Amniotic epithelial cell (primary cell): ENCODE measurements at places on chromosomes 7 and 10.

- peak; percentile 76 for DNase-seq
Observed at GRCh38 chr10:29150010-29150409, 138.9 kb upstream of the LYZL1 start.

GRCh38 chr7:21300692-21301091 lies 127.2 kb upstream of the SP4 start:
- no peak for DNase-seq

- DNase-seq, result no peak
Observed at GRCh38 chr7:135597181-135597925, 39.6 kb downstream of the NUP205 start.

GRCh38 chr10:25902002-25902401 lies 32.0 kb upstream of the MYO3A start:
- DNase-seq, result no peak

DNA sequence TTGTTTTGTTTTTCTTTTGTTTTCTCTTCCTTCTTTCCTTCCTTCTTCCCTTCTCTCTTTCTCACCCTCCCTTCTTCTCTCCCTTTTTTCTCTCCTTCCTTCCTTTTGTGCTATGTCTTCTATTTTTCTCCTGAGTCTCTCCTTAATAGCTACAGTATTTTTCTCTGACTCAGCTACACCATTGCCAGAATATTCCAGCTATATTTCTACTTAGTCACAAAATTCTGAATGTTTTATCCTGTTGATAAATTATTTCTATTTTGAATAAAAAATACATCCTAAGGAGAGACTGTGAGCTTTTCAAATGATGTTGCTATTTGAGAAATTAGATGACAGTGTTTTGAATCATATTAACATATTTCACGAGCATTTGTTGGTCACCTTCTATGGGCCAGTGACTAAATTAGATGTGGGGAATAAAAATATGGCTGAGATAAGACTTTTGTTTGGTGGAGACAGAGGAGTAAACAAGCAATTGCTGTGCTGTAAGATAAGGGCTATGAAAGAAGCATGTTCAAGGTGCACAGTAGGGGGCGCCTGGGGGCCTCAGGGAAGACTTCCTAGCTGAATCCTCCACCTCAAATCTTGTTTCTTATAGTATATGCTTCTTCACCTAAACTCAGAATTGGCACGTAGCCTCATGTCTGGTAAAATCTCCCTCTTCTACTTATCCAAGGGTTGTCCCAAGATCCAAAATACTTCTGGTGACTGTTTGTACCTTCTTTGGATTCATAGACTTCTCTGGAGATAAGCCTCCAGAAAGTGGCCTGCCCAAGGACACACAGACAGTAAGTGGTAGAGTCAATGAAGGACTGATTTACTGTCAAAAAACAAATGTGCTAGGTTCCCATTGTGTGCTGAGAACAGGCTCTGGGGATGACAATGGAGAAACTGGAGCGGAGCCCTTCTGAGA lies 115.5 kb upstream of the CREB5 start:
- DNase-seq, result peak; percentile 50

DNA sequence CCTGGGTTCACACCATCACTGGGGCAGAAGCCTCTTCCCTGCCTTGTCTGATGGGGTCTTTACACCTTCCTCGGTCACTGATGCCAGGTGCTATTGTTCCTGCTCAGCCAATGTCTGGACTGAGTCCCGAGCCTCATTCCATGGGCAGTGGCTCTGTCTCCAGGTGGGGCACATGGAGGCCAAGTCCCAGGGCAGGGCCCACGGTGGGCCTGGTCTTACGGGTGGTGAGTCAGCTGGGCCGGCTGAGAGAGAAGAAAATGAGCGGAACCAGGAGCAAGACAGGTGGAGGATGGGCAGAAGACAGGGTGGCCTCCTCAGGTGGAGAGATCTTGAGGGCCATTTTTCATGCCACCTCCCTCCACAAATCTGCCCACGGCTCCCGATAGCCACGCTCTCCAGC lies 131.7 kb upstream of the FAM20C start:
- DNase-seq, result no peak

DNA sequence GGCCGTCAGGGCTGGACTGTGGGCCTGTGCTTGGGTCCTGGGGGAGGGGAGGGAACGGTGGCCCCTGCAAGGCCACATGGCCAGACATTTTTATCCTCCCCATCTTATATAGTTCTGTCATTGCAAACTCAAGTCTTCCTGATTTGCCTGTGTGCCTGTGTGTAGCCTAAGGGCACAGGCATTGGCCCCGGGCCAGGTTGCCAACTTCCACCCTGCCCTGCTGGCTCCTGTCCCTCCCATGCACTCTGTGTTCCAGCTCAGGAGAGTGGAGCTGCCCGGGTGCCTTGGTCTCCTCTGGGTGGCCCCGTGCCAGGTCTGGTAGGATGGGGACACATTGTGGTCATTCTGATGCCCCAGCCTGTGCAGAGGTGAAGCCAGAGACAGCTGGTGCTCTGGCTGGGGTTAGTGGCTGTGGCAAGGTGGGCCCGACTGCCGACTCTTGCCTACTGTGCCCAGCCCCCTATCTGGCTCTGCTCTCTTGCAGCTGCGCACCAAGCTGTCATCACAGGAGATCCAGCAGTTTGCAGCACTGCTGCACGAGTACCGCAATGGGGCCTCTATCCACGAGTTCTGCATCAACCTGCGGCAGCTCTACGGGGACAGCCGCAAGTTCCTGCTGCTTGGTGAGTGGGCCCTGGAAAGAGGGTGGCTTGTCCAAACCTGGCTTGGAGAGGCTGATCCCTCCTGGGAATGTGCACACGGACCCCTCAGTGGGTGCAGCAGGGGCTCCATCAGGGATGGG lies 14.8 kb downstream of the NACAD start:
- no peak for DNase-seq

DNA sequence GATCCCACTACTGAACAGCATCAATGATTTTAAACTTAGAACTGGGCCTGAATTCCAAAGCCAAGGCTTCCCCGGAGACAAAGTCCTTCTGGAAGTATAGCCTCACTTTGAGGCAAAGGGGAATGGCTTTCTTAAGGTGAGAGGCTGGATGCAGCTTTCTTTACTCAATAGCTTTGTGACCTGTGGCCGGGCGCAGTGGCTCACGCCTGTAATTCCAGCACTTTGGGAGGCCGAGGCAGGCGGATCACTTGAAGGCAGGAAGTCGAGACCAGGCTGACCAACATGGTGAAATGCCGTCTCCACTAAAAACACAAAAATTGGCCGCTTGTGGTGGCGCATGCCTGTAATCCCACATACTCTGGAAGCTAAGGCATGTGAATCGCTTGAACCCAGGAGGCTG lies 3.2 kb upstream of the FGFR2 start:
- DNase-seq, result no peak

GRCh38 chr10:73065441-73065840 lies 31.2 kb downstream of the P4HA1 start:
- DNase-seq, result no peak

DNA sequence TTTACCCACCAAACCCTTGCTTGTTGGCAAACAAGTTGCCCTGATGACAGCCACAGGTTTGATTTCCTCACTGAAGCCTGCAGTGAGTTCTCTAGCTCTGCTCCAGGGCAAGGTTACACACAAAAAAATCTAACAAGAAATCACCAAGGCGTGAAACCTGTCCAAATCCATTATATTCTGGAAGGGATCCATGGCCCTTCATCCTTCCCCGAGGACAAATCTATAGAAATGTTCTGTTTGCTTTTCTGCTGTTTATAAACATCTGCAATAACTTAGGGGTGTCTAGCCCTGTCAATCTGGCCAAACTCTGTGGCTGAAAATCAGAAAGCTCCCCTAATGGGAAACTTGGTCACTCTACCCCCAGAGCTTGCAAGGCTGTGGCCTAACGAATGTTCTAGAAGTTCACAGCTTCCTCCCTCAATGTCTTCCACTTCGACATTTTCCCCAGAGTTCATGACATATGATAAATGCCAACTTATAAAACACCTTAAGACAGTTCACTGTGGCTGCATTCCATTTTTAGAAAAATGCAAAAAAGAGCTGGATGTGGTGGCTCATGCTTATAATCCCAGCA lies 164.5 kb downstream of the PRPF18 start:
- DNase-seq, result no peak

GRCh38 chr10:86128360-86128759 lies 238.2 kb downstream of the GRID1 start:
- no peak for DNase-seq

- DNase-seq, result no peak
Observed at GRCh38 chr10:86952106-86952505, 5.3 kb downstream of the MMRN2 start.

DNA sequence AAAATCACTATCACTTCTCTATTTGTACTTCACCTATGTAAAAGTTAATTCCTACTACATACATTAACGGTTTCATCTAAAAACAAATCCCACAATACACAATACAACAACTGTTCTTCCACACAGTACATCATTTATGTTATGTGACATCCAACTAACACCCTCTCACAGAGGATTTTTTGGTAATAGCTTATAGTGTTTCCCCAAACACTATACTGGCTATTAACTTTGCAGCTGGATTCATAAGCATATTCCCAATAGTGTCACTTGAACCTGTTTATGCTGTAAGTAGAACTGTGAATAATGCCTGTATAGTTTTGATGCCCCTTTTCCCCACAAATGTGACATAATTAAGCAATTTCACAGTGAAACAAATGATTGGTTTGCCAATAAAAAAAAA lies 49.9 kb downstream of the POT1 start:
- DNase-seq, result no peak
